Pulmonary artery endothelial cell (primary cell): ENCODE measurements at places on chromosomes 1 and 21.

DNA sequence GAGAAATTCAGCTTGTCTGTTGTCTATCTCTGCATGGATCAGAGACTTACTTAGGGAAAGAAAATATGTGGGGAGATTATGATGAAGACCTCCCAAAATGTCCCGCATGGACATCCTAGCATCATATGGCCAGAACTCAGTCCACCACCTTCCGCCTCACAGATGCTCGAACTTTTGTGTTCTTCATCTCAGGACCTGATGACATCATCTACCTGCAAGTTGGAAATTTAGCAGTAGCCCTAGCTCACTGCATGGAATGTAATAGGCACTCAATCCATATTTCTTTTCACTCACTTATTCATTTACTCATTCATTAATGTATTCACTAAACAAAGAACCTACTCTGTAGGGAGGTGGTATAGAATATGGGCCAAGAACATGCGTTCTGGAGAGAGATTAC is 96.8 kb downstream of the CLIC6 start:
- no peak for DNase-seq

GRCh38 chr1:155061381-155062150 is 2.0 kb upstream of the EFNA4 start:
- DNase-seq = no peak

- no peak for DNase-seq
Observed at GRCh38 chr1:43121256-43121900, 50.7 kb downstream of the EBNA1BP2 start.

- DNase-seq = no peak
Observed at GRCh38 chr1:174007851-174008250, 14.3 kb downstream of the RC3H1 start.

DNA sequence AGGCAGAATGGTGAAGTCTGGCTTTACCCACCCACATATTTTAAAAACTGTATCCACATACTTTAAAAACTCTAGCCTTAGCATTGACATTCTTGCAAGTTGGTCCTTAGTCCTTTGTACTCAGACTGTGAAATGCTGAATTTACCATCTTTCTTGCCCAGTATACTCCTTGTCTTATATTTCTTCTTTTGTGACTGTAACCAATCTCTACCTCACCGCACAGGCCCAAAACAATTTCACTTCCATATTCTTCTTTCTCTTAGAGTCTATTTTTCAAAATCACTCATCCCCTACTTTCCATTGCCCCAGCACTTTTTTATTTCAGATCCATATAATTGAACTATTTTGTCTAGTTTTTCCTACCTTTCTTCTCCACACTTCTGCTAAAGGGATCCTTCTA is 892.4 kb upstream of the B3GALT2 start:
- DNase-seq = no peak

GRCh38 chr1:161119092-161119903 is 1.4 kb downstream of the NIT1 start:
- no peak for DNase-seq
